ENCODE measurements at places on chromosomes 4 and X. TPM values are rescaled to one million over a fixed set of nuclear protein-coding genes. Genes with fewer than 3 reads are reported as not detected.

The SH3D19 gene
- 0.46 TPM for total RNA-seq

The GPR119 gene
- total RNA-seq: not detected

DNA sequence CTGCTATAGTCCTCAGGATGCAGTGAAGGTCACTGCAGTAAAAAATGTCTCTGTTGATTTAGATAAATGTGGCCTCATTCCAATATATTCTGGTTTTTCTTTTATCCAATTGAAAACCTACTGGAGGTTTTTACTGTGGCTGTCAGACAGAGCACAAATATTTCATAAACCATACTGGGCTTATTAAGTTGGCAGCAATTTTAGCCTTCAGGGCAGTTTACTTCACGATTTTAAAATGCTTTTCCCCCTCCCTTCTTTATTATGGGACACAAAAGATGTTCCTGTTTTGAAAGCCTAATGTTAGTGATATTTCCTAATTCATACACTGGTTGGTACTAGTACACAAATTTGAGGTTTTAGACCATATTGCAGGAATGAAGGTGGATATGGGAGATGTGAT is 939.4 kb downstream of the C4orf33 start:
- DNase-seq: no peak
- H3K4me1 ChIP-seq: no peaks in the 10 kb centered on the region
- no peak overlapping the region for H3K4me3 ChIP-seq
- no peaks in the 10 kb centered on the region for H3K36me3 ChIP-seq
- no peak overlapping the region for H3K27ac ChIP-seq

DNA sequence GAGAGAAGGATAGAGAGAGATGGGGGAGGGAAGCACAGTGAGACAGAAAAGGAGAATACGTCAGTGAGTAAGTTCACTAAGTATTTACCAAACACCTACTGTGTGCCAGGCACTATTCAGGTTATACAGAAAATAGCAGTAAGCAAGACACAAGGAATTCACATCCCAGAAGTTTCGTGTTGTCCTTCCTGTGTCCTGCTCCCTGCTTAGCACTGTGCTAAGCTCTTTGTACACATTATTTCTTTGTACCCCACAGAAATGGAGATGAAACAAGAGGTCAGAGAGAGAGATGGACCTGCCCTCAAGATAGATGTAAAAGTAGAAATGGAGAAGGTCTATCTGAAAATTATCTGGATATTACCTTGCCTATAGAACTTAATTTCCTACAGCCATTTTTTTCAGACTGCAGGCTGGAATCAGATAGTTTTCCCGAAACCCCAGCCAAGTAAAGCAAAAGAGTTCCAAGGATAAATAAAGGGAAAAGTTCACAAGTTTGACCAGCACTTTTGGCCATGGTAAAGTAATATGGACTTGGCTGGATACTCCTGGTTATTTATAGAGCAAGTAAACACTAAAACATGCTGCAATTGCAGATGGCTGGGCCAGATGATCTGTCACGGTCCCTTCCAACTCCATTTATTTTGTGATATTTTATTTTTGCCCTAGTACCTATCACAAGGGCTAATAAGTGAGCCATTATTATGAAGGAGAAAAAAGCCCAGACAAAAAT is 353.7 kb upstream of the SLC7A11 start:
- no peak overlapping the region for H3K27ac ChIP-seq
- H3K27me3 ChIP-seq: no peaks in the 10 kb centered on the region
- no peaks in the 10 kb centered on the region for H3K4me1 ChIP-seq
- H3K36me3 ChIP-seq: no peaks in the 10 kb centered on the region
- no peak overlapping the region for H3K4me3 ChIP-seq
- DNase-seq: no peak

GRCh38 chrX:114774691-114775090 is 190.8 kb downstream of the HTR2C start:
- H3K4me1 ChIP-seq: no peaks in the 10 kb centered on the region
- no peak overlapping the region for H3K27ac ChIP-seq
- H3K27me3 ChIP-seq: no peaks in the 10 kb centered on the region
- DNase-seq: no peak
- no peaks in the 10 kb centered on the region for H3K36me3 ChIP-seq

Measured in T-cell (primary cell).